ENCODE measurements at places on chromosomes 3 and 15. TPM values are rescaled to one million over a fixed set of nuclear protein-coding genes. Genes with fewer than 3 reads are reported as not detected.

DNA sequence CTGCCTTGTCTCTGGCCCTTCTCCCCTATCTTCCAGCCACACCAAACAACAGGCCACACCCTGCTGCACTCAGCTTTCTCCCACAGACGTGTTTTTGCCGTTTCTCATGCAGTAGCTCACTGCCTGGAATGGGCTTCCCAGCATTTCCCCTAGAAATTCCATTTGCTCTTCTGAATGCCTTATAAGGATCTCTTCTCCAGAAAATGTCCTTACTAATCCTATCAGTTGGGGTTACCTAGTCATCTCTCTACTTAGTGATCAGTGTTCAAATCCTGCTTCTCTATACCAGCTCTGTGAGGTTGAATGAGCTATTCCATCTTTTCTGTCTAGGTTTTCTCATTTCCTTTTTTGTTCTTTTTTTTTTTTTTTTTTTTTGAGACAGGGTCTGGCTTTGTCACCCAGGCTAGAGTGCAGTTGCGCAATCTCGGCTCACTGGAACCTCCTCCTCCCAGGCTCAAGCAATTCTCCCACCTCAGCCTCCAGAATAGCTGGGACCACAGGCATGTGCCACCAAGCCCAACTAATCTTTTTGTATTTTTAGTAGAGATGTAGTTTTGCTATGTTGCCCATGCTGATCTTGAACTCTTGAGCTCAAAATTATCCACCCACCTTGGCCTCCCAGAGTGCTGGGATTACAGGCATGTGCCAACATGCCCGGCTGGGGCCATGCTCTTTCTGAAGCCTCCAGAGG lies 98.2 kb upstream of the CHD2 start:
- peaks cover 22% of the 10 kb centered on the region for H3K4me1 ChIP-seq
- peak; percentile 98 for DNase-seq
- H3K36me3 ChIP-seq, result no peaks in the 10 kb centered on the region
- H3K27ac ChIP-seq, result peak overlapping the region; percentile 95

The DENND4A gene
- 15.8 TPM for total RNA-seq

The POLG gene
- 48.5 TPM for total RNA-seq

GRCh38 chr15:90201944-90202375 lies 830 bp downstream of the SEMA4B start:
- no peak overlapping the region for H3K27ac ChIP-seq
- no peaks in the 10 kb centered on the region for H3K36me3 ChIP-seq
- H3K4me1 ChIP-seq, result peaks cover 16% of the 10 kb centered on the region
- no peak for DNase-seq
- H3K4me3 ChIP-seq, result peak overlapping the region; percentile 85
- no peaks in the 10 kb centered on the region for H3K27me3 ChIP-seq

DNA sequence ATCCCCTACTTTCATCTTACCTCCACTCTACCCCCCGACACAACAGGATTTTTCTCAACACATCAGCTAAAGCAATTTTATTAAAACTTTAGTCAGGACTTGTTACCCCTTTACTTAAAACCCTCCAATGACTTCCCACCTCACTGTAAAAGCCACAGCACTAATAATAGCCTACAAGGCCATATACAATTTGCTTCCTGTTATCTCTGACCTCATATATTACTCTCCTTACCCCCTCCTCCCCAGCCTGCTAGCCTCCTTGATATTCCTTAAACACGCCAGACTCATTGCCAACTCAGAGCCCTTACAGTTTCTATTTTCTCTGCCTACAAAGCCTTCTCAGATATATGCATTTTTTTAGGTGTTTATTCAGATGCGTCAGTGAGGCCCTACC lies 54.4 kb downstream of the DCUN1D1 start:
- no peaks in the 10 kb centered on the region for H3K27me3 ChIP-seq
- no peaks in the 10 kb centered on the region for H3K36me3 ChIP-seq
- no peak overlapping the region for H3K27ac ChIP-seq
- no peak for DNase-seq
- H3K4me3 ChIP-seq, result no peak overlapping the region

DNA sequence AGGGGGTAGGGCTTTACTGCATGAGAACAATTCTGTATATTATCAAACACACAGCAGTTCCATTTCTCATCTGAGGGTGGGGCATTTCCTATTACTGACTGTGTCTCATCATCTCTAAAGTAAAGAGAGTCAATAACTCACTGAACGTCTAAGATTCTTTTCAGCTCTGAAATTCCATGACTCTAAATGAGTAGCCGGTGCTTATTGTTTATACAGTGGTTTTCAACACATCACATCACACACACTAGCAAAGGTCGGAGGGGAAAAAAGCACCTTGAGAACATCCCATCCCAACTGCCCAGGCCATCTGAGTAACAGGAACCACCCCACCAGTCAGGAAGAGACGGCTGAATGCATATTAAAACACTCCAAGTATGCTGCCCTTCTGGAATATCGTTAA lies 196.0 kb downstream of the SUCLG2 start:
- H3K4me3 ChIP-seq, result no peak overlapping the region
- H3K27ac ChIP-seq, result no peak overlapping the region
- H3K36me3 ChIP-seq, result no peaks in the 10 kb centered on the region
- no peaks in the 10 kb centered on the region for H3K27me3 ChIP-seq

Data from astrocyte (in vitro differentiated cells and primary cell).